8988T (cell line): ENCODE measurements at places on chromosomes 6 and 20.

GRCh38 chr6:110874880-110875547 lies 429 bp downstream of the AMD1 start:
- DNase-seq, result no peak

GRCh38 chr6:25279748-25280343 lies 672 bp downstream of the CARMIL1 start:
- DNase-seq, result no peak

GRCh38 chr6:129696028-129696418 lies 14.0 kb downstream of the ARHGAP18 start:
- DNase-seq, result no peak

DNA sequence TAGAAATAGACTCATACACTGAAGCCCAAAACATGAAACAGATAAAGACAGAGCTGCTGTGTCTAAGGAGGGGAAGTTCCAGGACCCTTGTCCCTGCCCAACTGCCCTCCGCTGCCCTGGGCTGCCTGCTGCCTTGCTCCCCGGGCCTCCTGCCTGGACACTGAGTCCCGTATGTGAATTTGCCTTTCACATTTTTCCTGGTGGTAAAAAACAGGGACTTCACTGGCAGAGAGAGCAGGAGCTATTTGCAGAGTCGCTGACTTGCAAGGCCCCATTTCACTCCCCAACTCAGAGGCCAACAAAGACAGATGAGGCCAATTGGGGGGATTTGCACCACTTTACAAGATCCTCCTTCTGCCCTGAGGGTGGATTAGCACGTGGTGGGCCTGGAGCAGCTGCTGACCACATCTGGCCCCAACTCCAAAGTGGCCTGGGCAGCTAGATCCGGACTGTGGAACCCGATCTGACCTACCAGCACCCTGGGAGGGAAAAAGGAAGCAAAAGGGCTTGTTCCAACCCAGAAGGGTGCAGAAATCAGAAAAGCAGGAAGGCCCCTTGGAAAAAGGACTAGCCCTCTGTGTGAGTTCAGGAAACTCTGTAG lies 61.4 kb downstream of the NOL4L start:
- DNase-seq, result no peak

DNA sequence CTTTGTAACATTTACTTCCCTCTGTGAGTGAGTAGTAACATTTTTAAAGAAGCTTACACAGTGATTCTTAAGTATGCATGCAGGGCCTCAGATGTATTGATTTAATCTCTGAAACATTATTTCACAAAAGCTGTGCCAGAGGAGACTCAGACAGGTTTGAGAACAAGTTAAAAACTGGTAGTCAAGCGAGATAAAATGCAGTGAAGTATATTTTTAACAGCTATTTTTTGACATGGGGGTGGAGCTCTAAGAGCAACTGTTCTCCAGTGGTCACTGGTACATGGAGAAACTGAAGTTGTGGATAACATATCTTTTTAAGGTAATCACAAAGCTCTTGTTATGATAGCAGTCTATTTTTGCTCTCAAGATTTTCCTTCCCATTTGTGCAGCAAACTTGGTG lies 20.4 kb downstream of the DSTN start:
- no peak for DNase-seq

GRCh38 chr6:89260310-89260709 lies 43.2 kb upstream of the GABRR1 start:
- DNase-seq, result no peak

GRCh38 chr6:23180504-23181293 lies 611.3 kb downstream of the HDGFL1 start:
- no peak for DNase-seq
